Articular chondrocyte of knee joint (primary cell): ENCODE measurements at places on chromosomes 13 and 19. TPM values are rescaled to one million over a fixed set of nuclear protein-coding genes. Genes with fewer than 3 reads are reported as not detected.

The FCHO1 gene
- total RNA-seq: 0.39 and 0.43 TPM in 2 replicates

The LENG9 gene
- total RNA-seq: 7.5 and 8.5 TPM in 2 replicates

The CD177 gene
- total RNA-seq: 0.11 TPM in 1 of 2 replicates, not detected in the other

The RPL28 gene
- total RNA-seq: 441 and 509 TPM in 2 replicates

The PRR22 gene
- 0.11 and 0.39 TPM in 2 replicates for total RNA-seq

The SLITRK6 gene
- total RNA-seq: 0.13 and 0.32 TPM in 2 replicates

The IZUMO2 gene
- not detected in 2 replicates for total RNA-seq

The ZNF471 gene
- 3.9 and 5.3 TPM in 2 replicates for total RNA-seq

The PEX11G gene
- 1.7 and 2.9 TPM in 2 replicates for total RNA-seq

The SMAD9 gene
- total RNA-seq: 24.2 and 30.6 TPM in 2 replicates

The ZIC2 gene
- not detected in 2 replicates for total RNA-seq

The PCDH8 gene
- not detected in 2 replicates for total RNA-seq

The CLPTM1 gene
- total RNA-seq: 35.1 and 37.4 TPM in 2 replicates

The C1QTNF9B gene
- not detected in 2 replicates for total RNA-seq

The KLK4 gene
- not detected in 2 replicates for total RNA-seq

The PRRG2 gene
- 0.22 and 0.26 TPM in 2 replicates for total RNA-seq

The TEX29 gene
- not detected in 2 replicates for total RNA-seq

The TMPRSS9 gene
- total RNA-seq: not detected in 2 replicates

The ZNF610 gene
- 3.7 and 9.1 TPM in 2 replicates for total RNA-seq

The ZNF527 gene
- total RNA-seq: 7.3 and 10.2 TPM in 2 replicates

The BSG gene
- total RNA-seq: 245 and 254 TPM in 2 replicates
